Daoy (cell line): ENCODE measurements at places on chromosomes 2 and 18. TPM values are rescaled to one million over a fixed set of nuclear protein-coding genes. Genes with fewer than 3 reads are reported as not detected.

The CPS1 gene
- total RNA-seq = 11.4 and 11.7 TPM in 2 replicates

The MDH1B gene
- total RNA-seq = 3.6 and 6.3 TPM in 2 replicates

The ERICH2 gene
- total RNA-seq = 0.42 TPM in 1 of 2 replicates, not detected in the other

The CHMP1B gene
- 35.8 and 39.9 TPM in 2 replicates for total RNA-seq

The UCN gene
- total RNA-seq = 0.11 TPM in 1 of 2 replicates, not detected in the other

The TIMM21 gene
- total RNA-seq = 40.9 and 57.9 TPM in 2 replicates

The POTEJ gene
- 0.06 and 0.18 TPM in 2 replicates for total RNA-seq

The CAPN10 gene
- total RNA-seq = 23.8 and 28.3 TPM in 2 replicates

The CYP26B1 gene
- 1.9 and 3.7 TPM in 2 replicates for total RNA-seq

The IL36A gene
- not detected in 2 replicates for total RNA-seq

The UGT1A4 gene
- 0.63 TPM in 1 of 2 replicates, not detected in the other for total RNA-seq

The SERPINB5 gene
- total RNA-seq = not detected in 2 replicates

The CPLX4 gene
- not detected in 2 replicates for total RNA-seq

The EIF2AK3 gene
- total RNA-seq = 12.6 and 16.3 TPM in 2 replicates

The ERFE gene
- total RNA-seq = 3.6 and 6.8 TPM in 2 replicates

The ICA1L gene
- 0.36 and 0.74 TPM in 2 replicates for total RNA-seq

The DLGAP1 gene
- 0.27 and 2.9 TPM in 2 replicates for total RNA-seq

The ACTG2 gene
- 0.18 and 0.74 TPM in 2 replicates for total RNA-seq

The TUBB8B gene
- not detected in 2 replicates for total RNA-seq

The CAPN14 gene
- 0.11 TPM in 1 of 2 replicates, not detected in the other for total RNA-seq

The EIF4E2 gene
- total RNA-seq = 80.5 and 109 TPM in 2 replicates

The MAB21L4 gene
- total RNA-seq = not detected in 2 replicates

The IL18RAP gene
- 0.12 TPM in 1 of 2 replicates, not detected in the other for total RNA-seq

The MATN3 gene
- total RNA-seq = 0.29 and 0.30 TPM in 2 replicates

The ZNF638 gene
- 69.8 and 132 TPM in 2 replicates for total RNA-seq

The SPC25 gene
- total RNA-seq = 59.7 and 148 TPM in 2 replicates

The TMEM17 gene
- total RNA-seq = 1.1 and 1.4 TPM in 2 replicates

The UPP2 gene
- total RNA-seq = not detected in 2 replicates

The EVX2 gene
- not detected in 2 replicates for total RNA-seq

The TDRD15 gene
- 5.2 and 6.7 TPM in 2 replicates for total RNA-seq

The IL1A gene
- total RNA-seq = 26.0 and 29.8 TPM in 2 replicates

The SIGLEC15 gene
- total RNA-seq = 12.1 and 17.9 TPM in 2 replicates

The SLC16A14 gene
- 1.9 and 2.1 TPM in 2 replicates for total RNA-seq

The CHRNA1 gene
- total RNA-seq = not detected in 2 replicates

The FSHR gene
- not detected in 2 replicates for total RNA-seq

The MC4R gene
- total RNA-seq = not detected in 2 replicates

The ATP6V1C2 gene
- 0.12 and 0.29 TPM in 2 replicates for total RNA-seq

The CD8B2 gene
- not detected in 2 replicates for total RNA-seq

The IMPACT gene
- 22.6 and 38.3 TPM in 2 replicates for total RNA-seq

The FECH gene
- 18.4 and 30.3 TPM in 2 replicates for total RNA-seq

The STON1 gene
- total RNA-seq = 1.7 and 3.3 TPM in 2 replicates

The HOXD3 gene
- 5.0 and 10.9 TPM in 2 replicates for total RNA-seq

The SLC38A11 gene
- total RNA-seq = not detected in 2 replicates

The IL36RN gene
- not detected in 2 replicates for total RNA-seq

The SPOPL gene
- 11.5 and 20.2 TPM in 2 replicates for total RNA-seq

The G6PC2 gene
- not detected in 2 replicates for total RNA-seq

The ZNF385B gene
- total RNA-seq = not detected in 2 replicates
